Spinal cord (tissue), 10 donors: ENCODE measurements at places on chromosomes 3 and 15. TPM values are rescaled to one million over a fixed set of nuclear protein-coding genes. Genes with fewer than 3 reads are reported as not detected.

Gene C3orf80
- 4.2 TPM for polyA plus RNA-seq

Gene RARRES1
- polyA plus RNA-seq, result 2.9 TPM

Gene PDCD10
- 52.2 TPM for polyA plus RNA-seq

Gene PPCDC
- polyA plus RNA-seq, result 6.3 TPM

Gene GPR149
- 1.5 TPM for polyA plus RNA-seq

GRCh38 chr3:52406231-52406661, 38.7 kb downstream of the SEMA3G start:
- no peak overlapping the region for H3K27ac ChIP-seq
- no peaks in the 10 kb centered on the region for H3K27me3 ChIP-seq

DNA sequence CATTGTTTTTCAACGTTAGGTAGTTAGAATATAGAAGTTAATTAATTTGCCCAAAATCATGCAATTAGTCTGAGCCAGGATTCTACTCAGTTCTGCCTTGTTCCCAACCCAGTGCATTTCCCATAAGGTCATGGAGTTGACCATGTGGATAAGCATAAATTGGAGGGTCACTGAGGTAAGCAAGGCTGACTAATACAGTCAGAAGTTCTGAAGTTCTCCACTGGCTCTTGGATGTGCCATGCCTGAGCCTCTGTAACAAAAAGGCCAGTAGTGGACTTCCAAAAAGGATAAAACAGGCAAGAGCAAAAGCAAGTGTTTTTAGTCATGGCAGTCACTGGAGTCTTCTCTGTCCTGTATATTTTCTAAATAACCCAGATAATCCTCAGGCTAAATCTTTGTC, 124.4 kb upstream of the PHLDB2 start:
- H3K4me1 ChIP-seq, result no peaks in the 10 kb centered on the region
- no peaks in the 10 kb centered on the region for H3K36me3 ChIP-seq
- no peak overlapping the region for H3K4me3 ChIP-seq
- H3K27me3 ChIP-seq, result no peaks in the 10 kb centered on the region

- H3K27me3 ChIP-seq, result no peaks in the 10 kb centered on the region
- H3K27ac ChIP-seq, result no peak overlapping the region
- H3K4me1 ChIP-seq, result no peaks in the 10 kb centered on the region
- no peak overlapping the region for H3K4me3 ChIP-seq
Observed at GRCh38 chr15:37289109-37289765, 188.9 kb upstream of the MEIS2 start.

GRCh38 chr3:183907911-183908331, 23.2 kb upstream of the PARL start:
- no peak overlapping the region for H3K27ac ChIP-seq
- H3K4me1 ChIP-seq, result no peaks in the 10 kb centered on the region
- no peaks in the 10 kb centered on the region for H3K27me3 ChIP-seq
- H3K36me3 ChIP-seq, result no peaks in the 10 kb centered on the region
- DNase-seq, result peak; percentile 6

- peak; percentile 88 for DNase-seq
- H3K4me3 ChIP-seq, result no peak overlapping the region
- H3K4me1 ChIP-seq, result no peaks in the 10 kb centered on the region
- no peaks in the 10 kb centered on the region for H3K27me3 ChIP-seq
Observed at GRCh38 chr3:8301977-8302735, 199.5 kb upstream of the LMCD1 start.

- no peaks in the 10 kb centered on the region for H3K27me3 ChIP-seq
- DNase-seq, result no peak
- H3K4me3 ChIP-seq, result no peak overlapping the region
- no peaks in the 10 kb centered on the region for H3K4me1 ChIP-seq
- H3K27ac ChIP-seq, result no peak overlapping the region
- H3K36me3 ChIP-seq, result no peaks in the 10 kb centered on the region
Observed at GRCh38 chr3:190721330-190721729, 141.2 kb downstream of the GMNC start.

GRCh38 chr3:101690972-101691371, 4.5 kb upstream of the RPL24 start:
- no peak overlapping the region for H3K4me3 ChIP-seq
- H3K27ac ChIP-seq, result no peak overlapping the region
- H3K36me3 ChIP-seq, result no peaks in the 10 kb centered on the region
- H3K4me1 ChIP-seq, result peaks cover 18% of the 10 kb centered on the region
- H3K27me3 ChIP-seq, result no peaks in the 10 kb centered on the region

DNA sequence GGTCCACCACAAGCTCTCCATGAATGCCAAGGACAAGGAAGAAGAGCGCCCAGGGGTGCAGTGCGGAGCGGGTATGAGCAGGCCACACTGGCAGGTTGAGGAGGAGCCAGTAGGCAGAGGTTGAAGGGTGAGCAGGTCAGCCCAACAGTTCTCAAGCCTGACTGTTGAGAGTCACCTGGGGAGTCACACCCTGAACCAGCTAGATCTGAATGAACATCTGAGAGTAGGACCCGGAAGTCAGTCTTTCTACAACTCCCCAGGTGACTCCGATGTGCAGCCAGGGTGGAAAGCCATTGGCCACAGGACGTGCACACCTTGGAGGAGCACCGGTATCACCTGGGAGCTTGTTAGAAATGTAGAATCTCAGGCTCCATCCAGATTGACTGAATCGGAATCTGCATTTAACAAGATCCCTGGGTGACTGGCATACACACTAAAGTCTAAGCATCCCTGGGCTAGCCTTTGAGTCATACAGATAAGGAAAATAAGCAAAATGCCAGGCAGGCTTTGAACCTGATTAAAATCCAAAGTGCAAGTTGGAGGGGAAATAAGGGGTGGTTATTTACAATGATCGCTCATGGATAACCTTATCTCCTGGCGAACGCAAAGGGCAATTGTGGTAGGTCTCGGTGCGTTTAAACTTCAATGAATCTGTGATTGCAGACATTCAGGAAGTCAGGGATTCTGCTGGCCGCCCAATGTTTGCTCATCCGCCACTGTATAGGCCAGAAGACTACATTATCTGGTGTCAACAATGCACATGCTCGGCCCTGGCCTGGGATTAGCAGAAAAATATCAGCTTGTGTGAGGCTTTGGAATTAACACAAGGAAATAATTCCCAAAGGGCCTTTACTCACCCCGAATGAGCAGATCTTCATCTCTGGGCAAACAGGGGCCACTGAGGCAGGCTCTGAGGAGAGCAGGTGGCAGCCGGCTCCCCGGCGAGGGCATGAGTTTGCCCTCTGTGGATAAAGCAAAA, 11.7 kb upstream of the LYZL4 start:
- no peak overlapping the region for H3K27ac ChIP-seq
- H3K4me1 ChIP-seq, result no peaks in the 10 kb centered on the region
- no peaks in the 10 kb centered on the region for H3K27me3 ChIP-seq
- no peak for DNase-seq
- H3K36me3 ChIP-seq, result no peaks in the 10 kb centered on the region
- H3K4me3 ChIP-seq, result no peak overlapping the region

GRCh38 chr3:105359098-105359762, 7.5 kb upstream of the ALCAM start:
- no peak overlapping the region for H3K4me3 ChIP-seq
- DNase-seq, result no peak
- H3K4me1 ChIP-seq, result no peaks in the 10 kb centered on the region
- H3K36me3 ChIP-seq, result no peaks in the 10 kb centered on the region

- no peaks in the 10 kb centered on the region for H3K27me3 ChIP-seq
- no peak for DNase-seq
- H3K4me3 ChIP-seq, result no peak overlapping the region
- H3K36me3 ChIP-seq, result no peaks in the 10 kb centered on the region
Observed at GRCh38 chr3:179454887-179455286, 3.6 kb upstream of the GNB4 start.

DNA sequence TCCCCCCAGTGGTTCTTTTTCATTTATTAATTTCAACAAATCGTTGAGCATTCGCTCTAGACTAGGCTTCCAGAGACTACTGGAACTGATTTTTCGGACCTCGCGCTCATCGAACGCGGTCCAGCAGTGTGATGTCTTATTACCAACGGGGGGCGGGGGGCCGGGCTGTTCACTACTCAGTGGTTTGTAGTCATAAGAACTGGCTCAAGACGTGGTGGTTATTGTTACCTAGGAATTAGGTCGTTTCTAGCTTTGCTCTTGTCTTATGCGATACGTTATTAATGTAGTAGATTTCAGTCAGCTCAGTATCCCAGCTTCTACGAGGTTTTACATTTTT, 858 bp downstream of the RBM5 start:
- H3K4me3 ChIP-seq, result peak overlapping the region; percentile 99
- peaks cover 26% of the 10 kb centered on the region for H3K36me3 ChIP-seq
- DNase-seq, result no peak
- H3K27ac ChIP-seq, result peak overlapping the region; percentile 97

- no peak overlapping the region for H3K27ac ChIP-seq
- H3K27me3 ChIP-seq, result no peaks in the 10 kb centered on the region
- DNase-seq, result no peak
- no peak overlapping the region for H3K4me3 ChIP-seq
- no peaks in the 10 kb centered on the region for H3K4me1 ChIP-seq
Observed at GRCh38 chr3:106117490-106117858, 248.7 kb upstream of the CBLB start.

- no peak overlapping the region for H3K27ac ChIP-seq
- H3K27me3 ChIP-seq, result no peaks in the 10 kb centered on the region
- H3K4me1 ChIP-seq, result no peaks in the 10 kb centered on the region
- peaks cover 17% of the 10 kb centered on the region for H3K36me3 ChIP-seq
Observed at GRCh38 chr15:90362936-90363212, 10.8 kb downstream of the ZNF774 start.

- peak; percentile 22 for DNase-seq
- no peak overlapping the region for H3K27ac ChIP-seq
- H3K27me3 ChIP-seq, result no peaks in the 10 kb centered on the region
- no peak overlapping the region for H3K4me3 ChIP-seq
Observed at GRCh38 chr3:127221037-127221436, 28.1 kb downstream of the PRR23E start.

DNA sequence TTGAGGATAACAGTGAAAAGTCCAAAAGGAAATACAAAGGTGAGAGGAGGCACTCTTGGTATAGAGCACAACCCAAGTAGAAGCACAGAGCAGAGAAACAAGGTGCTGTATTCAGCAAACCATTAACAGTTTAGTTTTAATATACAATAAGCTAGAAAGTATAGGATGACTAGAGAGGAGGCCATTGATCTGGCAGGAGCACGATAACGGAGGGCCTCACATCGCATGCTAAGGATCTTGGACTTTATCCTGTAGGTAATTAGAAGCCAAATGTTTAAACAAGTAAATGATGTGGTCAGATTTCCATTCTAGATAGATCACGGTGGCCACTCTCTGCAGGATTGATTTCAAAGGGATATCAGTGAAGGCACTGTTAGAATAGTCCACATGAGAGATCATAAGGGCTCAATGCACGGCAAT, 935.0 kb downstream of the ROBO1 start:
- no peak overlapping the region for H3K27ac ChIP-seq
- no peaks in the 10 kb centered on the region for H3K36me3 ChIP-seq
- H3K27me3 ChIP-seq, result no peaks in the 10 kb centered on the region
- H3K4me1 ChIP-seq, result no peaks in the 10 kb centered on the region

DNA sequence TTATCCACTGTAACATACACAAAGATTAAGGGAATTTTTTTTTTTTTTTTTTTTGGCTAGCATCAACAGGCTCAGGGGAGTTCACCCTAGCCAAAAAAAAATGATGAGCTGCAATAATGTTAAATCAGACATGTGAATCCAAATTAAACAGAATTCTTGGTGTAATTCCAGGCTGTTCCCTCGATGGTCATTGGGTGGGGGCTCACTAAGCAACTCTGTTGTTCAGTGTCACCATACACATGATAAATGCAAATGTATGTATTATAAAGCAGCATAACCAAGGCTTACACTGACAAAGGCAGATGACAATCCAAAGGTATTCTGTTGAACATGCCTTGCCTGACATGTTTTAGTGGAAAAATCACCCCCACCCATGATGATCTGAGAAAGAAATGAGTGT, 29.0 kb downstream of the IL1RAP start:
- H3K36me3 ChIP-seq, result no peaks in the 10 kb centered on the region
- H3K27ac ChIP-seq, result no peak overlapping the region
- H3K4me1 ChIP-seq, result no peaks in the 10 kb centered on the region
- no peaks in the 10 kb centered on the region for H3K27me3 ChIP-seq
- H3K4me3 ChIP-seq, result no peak overlapping the region

DNA sequence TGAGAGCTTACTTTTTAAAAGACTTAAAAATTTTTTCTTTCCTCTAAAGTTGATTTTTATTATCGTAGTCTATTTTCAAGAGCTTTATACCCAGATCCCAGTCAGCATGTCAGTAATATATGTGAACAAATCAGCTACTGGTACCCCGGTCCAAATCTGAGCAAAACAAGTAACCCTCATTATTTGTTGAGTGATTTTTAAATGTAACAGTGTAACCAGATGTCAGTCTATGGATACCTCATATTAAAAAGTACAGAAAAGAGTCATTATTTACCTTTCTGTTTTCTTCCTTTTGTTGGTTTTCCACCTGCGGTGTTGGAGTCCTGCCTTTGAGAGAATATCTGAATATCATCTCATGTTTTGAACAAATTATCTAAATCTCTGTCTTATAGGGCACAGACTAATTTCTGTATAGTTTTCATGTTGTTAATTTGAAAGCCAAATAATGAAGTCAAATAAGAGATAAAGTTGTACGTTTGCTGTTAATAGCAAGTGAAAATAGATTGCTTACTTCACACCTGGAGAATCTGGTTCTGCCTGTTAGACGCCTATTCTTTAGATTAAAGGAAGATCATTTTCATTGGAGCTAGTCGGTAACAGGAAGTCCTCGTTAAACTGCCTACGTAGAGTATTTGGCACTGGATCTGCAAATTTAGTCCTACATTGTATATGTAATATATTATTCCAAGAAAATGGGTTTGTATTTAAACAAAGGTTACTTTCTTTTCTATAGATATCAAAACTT, at the start of gene STX19:
STX19 (minus strand) TSS at position 505 of the 745 bp plus-strand sequence. CDS start 13,328 bp downstream, outside the sequence.
- no peaks in the 10 kb centered on the region for H3K27me3 ChIP-seq
- no peak within 1 kb of the TSS for H3K27ac ChIP-seq
- no peak for DNase-seq
- no peak within 1 kb of the TSS for H3K4me3 ChIP-seq
- no peaks in the 10 kb centered on the region for H3K36me3 ChIP-seq

DNA sequence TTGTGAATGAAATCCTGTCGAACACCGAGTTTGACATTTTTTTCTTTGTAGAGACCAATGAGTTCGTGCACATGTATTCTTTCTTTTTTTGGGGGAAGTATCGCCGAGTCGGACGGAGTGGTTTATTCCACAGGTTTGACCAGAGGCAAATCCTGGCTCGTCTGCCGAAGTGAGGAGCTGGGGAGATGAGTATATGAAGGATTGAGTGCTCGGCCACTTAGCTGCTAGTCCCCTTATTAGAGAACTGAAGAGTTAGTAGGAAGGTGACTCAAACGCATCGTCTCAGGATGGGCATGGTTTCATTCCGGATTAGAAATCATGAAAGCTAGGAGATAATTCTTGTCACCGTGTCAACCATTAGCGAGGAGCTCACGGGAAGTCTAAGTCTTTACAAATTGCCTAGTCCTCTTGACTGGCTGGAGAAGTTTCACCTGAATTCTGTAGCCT, 154.7 kb upstream of the GOLIM4 start:
- peak overlapping the region; percentile 80 for H3K4me3 ChIP-seq
- H3K36me3 ChIP-seq, result no peaks in the 10 kb centered on the region
- H3K4me1 ChIP-seq, result peaks cover 13% of the 10 kb centered on the region
- no peaks in the 10 kb centered on the region for H3K27me3 ChIP-seq
- peak; percentile 54 for DNase-seq

GRCh38 chr15:50095938-50096821, 22.9 kb downstream of the ATP8B4 start:
- no peak overlapping the region for H3K4me3 ChIP-seq
- H3K27ac ChIP-seq, result no peak overlapping the region
- no peaks in the 10 kb centered on the region for H3K27me3 ChIP-seq
- H3K4me1 ChIP-seq, result no peaks in the 10 kb centered on the region

GRCh38 chr15:32096213-32096612, 65.9 kb downstream of the CHRNA7 start:
- H3K27me3 ChIP-seq, result no peaks in the 10 kb centered on the region
- DNase-seq, result no peak
- peaks cover 17% of the 10 kb centered on the region for H3K4me1 ChIP-seq
- no peaks in the 10 kb centered on the region for H3K36me3 ChIP-seq
- no peak overlapping the region for H3K4me3 ChIP-seq
